ENCODE measurements at places on chromosomes 11 and 22. TPM values are rescaled to one million over a fixed set of nuclear protein-coding genes. Genes with fewer than 3 reads are reported as not detected.

DNA sequence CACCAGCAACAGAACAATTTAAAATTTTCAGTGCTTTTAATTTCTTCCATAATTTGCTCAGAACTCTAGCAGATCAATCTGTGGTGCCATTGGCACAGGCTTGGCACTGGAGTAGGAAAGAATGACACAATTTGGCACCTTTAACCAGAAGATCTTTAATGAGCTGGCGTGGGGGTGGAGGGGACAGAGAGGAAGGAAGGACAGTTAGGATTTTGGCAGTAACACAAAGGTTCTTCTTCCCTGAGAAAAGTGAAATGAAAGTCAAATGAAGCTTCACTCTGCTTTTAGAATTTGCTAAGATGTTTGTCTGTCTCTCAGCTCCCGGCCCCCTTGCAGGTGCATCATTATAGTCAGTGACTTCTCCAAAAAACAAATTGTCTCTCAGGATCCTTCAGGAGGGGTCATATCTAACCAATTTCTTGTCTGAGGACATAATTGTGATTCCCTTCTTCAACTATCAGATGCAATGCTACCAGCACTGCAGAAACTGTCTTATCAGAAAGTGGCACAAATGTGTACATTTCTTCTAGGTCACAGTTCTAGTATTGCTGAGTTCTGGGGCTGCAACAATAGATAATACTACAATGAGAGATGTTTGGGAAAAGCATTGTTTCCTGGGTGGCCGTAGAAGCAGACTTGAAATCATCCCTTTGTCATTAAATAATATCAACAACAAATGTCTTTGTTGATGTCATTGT, 66.8 kb downstream of the CSTPP1 start:
- DNase-seq = no peak

GRCh38 chr22:31098632-31099110, 8.7 kb downstream of the SELENOM start:
- DNase-seq = no peak

- no peak for DNase-seq
Measured at GRCh38 chr11:15158351-15159015, 43.8 kb downstream of the INSC start.

DNA sequence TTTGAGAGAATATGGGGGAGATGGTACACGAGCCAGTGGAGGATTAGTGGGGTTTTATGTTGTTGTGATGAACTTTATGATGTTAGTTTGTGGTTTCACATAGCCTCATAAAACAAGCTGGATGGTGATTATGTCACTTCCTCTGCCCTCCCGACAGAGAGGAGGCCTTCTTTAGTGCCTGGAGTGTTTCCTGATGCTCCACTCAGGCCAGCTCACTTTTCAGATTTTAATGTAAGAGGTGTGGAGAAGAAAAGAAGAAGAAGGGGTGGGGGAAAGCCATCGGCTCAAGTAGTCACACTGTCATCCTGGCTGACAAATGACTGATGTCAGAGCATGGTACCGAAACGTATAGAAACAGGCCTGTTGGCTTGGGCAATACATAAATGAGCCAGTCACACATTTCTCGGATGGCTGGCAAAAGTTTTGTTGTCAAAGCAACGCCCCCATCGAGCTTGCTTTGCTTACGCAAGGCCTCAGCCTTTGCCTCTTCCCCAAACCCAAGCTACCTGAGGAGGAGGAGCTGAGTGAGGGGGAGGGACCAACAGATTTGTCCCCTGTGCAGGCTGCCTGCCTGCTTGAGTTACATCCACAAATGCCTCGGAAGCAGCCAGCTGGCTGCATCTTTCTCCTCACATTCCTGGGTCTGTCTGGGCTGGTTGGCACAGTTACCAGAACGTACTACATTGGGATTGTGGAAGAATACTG, at the start of gene HEPHL1:
Gene HEPHL1, plus strand, starts transcription at position 578 of the 705 bp plus-strand sequence. Its CDS starts 15 bp downstream, at position 593.
- no peak for DNase-seq

The BCO2 gene
- 4.9 TPM for total RNA-seq

The BAIAP2L2 gene
- 0.59 TPM for total RNA-seq

DNA sequence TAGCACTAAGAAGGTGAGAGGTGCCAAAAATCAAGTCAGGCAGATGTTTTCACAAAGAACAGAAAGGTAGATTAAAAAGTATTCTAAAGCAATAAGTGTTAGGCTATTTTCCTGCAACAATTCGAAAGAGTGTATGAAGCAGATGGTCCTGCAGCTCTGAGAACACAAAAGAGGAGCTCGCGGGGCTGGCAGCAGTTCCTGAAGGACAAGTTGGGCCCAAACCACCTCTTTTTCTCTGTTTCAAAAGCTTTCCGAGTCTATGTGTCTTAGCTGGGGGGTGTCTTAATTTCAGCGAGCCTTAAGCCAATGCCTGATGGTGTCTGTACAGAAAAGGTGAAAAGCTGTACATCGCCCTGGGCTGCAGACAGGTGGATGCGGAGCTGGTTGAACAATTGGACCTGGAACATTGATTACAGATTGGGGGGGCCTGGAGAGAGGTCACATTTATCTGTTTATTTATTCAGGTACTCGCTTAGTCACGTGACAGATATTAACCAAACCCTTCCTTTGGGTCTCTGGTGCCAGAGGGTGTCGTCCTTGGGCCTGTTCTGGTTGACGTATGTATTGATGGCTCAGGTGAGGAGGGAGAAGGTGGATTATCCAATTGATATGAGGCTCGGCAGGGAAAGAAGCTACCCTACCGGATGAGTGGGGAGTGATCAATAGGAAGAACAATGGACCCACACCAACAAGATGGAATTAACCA, 24.7 kb downstream of the GRIK4 start:
- no peak for DNase-seq

- no peak for DNase-seq
Measured at GRCh38 chr22:44760476-44760875, 8.1 kb downstream of the ARHGAP8 start.

GRCh38 chr11:36110668-36111410, 167.0 kb downstream of the LDLRAD3 start:
- DNase-seq = no peak

The CCS gene
- total RNA-seq = 21.0 TPM

DNA sequence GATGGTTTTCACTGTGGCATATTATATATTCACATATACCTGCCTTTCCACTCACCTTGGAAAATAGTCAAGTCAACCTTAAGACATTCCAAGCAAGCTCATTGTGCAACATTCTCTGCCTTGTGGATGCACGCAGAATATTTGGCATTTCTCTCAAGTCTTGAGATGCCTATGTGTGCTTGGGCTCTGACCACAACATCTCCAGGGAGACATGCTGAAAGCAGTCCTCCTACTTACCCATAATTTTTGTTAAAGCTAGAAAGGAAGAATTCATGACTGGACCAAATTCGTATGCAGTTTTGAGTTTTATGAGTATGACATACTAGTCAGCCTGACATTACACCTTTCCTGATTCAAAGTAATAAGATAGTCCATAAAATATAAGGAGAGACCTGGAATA, 684.0 kb downstream of the OPCML start:
- DNase-seq = no peak
